ENCODE measurements at places on chromosomes 4 and X. TPM values are rescaled to one million over a fixed set of nuclear protein-coding genes. Genes with fewer than 3 reads are reported as not detected.
A peak's percentile ranks its signal among the peaks of the same experiment; 100 is the strongest.

DNA sequence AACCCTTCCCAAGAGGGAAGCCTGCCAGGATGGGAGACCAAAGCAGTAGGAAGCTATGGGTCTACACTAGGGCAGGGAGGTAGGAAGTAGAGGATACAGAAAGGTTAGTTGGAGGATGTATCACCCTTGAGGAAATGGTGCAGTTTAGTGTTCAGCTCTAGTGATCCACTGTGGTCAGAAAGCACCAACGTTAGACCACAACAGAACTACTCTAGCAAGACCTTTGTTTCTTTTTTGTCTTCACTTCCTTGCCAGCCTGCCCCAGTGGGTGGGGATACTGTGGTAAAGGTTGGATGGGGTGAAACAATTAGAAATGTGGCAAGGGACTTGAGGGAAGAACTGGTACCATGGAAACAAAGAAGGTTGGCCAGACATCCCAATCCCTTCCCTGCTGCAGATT lies 83.3 kb downstream of the DDIT4L start:
- no peak for DNase-seq

DNA sequence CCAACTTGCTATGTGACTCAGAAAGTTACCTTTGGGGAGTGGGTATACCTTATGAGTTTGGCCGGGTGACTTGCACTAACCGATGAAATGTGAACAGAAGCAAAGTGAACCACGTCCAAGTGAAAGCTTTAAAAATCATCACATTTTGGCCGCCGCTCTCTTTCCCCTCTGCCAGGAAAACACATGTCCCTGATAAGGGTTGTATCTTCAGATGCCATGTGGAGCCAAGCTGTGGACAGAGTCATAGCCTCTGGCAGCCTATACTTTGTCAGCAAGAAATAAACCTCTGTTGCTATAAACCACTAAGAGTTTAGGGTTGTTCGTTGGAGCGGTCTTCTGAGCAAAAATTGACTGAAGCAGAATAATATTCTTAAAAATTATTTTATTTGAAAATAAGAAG lies 92.3 kb downstream of the PRDM5 start:
- DNase-seq, result peak; percentile 21

Gene CT83
- total RNA-seq, result not detected

- no peak for DNase-seq
These were observed 177.7 kb downstream of the ZNF674 start for GRCh38 chrX:46367491-46367890.

DNA sequence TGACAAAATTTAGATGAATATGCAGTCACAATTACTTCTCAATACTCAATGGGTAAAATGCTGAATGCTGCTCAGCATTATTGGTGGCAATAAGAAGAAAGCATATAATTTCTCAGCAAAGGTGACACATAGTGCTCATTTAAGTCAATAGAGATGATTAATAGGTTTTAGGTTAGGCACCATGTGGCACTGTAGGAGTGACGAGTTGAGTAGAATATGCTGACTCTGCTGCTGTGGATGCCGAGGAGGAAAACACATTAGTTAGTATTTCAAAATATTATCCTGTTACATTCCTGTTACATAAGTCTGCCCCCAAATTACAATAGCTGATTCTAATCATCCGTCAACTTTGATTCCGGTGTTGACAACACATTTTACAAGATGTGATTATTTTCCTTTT lies 13.7 kb upstream of the CXCL5 start:
- DNase-seq, result no peak

Gene SLC10A4
- total RNA-seq, result not detected

GRCh38 chr4:13088726-13089658 lies 395.1 kb downstream of the RAB28 start:
- DNase-seq, result no peak

GRCh38 chrX:13985697-13986435 lies 43.8 kb downstream of the GEMIN8 start:
- no peak for DNase-seq

DNA sequence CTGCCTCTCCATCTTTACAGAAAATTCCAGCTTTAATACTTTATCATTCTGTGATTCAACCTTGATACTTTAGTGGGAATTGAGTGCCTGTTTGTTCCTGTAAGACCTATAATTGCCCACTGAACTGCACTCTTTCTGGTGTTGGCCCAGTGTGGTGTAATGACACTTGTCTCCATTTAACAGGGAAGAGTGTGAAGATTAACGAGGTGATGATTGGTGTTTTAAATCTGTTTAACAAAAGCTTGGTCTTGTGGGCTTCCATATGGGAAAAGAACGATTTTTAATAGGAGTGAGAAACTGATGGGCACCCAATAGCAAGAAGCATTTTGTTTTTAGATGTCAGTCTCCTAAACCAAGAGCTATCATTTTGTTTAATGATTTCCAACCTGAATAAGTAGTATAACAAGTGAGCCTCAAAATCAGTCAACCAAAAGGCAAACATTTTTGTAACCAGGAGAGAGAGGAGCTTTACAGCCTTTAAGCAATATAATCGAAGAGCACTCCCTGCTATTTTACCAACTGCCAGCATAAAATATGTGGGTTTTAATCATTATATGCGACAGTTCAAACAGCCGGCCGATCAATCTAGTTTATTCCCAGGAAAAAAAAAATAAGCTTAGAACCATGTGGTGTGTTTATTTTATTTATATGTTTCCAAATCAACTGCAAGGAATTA lies 50.2 kb downstream of the SUPT20HL1 start:
- no peak for DNase-seq

Gene MAGEB1
- total RNA-seq, result not detected

DNA sequence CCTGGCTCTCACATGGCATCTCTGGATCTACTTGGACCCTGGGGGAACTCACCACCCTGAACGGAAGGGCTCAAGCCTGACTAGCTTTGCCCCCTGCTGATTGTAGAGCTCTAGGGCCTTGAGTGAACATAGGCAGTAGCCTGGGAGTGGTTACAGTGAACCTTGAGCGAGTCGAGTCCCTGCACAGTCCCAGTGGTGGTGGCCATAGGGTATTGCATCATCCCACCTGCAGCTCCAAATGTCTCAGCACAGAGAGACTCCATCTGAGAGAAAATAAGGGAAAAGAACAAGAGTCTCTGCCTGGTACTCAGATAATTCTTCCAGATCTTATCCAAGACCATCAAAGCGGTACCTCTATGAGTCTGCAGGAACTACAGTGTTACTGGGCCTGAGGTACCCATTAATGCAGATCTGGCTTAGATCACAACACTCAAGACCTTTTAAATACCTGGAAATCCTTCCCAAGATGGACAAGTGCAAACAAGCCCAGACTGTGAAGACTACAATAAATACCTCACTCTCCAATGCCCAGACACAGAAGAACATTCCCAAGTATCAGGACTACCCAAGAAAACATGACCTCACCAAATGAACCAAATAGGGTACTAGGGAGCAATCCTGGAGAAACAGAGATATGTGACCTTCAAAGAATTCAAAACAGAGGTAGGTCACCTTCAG lies 167.5 kb upstream of the TET2 start:
- DNase-seq, result no peak

GRCh38 chr4:3406431-3406830 lies 35.3 kb upstream of the HGFAC start:
- DNase-seq, result no peak

Gene OTUD6A
- total RNA-seq, result not detected

GRCh38 chr4:114603497-114603896 lies 4.9 kb downstream of the UGT8 start:
- no peak for DNase-seq

DNA sequence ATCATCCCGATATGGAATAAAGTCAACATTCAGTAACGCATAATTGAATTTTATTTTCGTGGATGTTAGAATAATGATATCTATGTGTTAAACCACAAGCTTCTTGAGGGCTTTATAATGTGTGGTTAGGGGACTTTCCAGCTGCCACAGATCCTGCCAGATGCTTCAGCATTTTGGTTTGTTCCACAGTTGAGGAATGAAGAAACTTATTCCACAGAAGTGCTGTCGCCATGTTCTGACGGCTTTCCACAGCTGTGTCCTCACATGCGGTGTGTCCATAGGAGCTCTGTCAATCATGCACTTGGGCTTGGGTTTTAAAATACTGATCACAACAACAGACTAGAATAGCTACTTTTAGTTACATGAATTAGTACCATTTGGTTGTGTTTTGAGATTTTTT lies 411.9 kb downstream of the TRIML1 start:
- peak; percentile 9 for DNase-seq

Gene CABS1
- not detected for total RNA-seq

GRCh38 chr4:54065282-54066087 lies 1.1 kb upstream of the CHIC2 start:
- no peak for DNase-seq

DNA sequence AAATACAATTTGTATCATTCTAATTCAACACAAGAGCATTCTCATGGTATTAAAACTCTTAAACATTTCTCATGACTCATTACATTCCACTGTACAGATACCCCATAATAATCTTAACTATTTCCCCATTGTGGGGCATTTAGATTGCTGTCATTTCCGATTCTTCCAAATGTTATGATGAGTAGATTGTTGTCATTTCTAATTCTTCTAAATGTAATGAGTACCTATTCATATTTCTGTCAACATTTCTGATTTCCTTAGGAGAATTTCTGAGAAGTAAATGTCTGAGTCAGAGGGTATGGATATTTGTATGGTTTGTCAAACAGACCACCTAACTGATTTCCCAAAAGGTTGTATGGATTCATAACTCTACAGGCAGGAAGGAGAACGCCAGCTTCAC lies 8.3 kb downstream of the S100G start:
- peak; percentile 80 for DNase-seq

GRCh38 chr4:176359590-176359989 lies 39.8 kb downstream of the SPCS3 start:
- DNase-seq, result peak; percentile 79

Gene LRRC66
- total RNA-seq, result 0.18 TPM

DNA sequence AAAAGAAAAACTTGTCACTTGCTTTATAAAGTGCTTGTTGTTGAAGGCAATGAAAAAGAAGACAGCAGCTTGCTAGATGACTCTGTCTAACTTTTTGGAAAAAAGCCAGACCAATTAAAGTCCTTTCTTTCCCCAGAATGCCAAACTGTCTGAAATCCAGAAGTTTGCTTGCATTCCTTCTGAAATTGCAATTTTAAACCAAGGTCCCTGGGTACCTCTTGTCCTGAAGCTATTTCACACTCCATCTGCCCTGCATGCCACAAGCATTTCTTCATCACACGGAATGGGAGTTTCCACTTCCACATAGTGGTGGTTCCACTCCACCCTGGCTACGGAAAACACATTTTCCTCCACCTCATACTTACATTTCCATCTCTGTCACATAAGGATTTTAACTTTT lies 101.0 kb downstream of the PAPSS1 start:
- peak; percentile 76 for DNase-seq

- DNase-seq, result peak; percentile 72
These were observed 85.6 kb downstream of the MANBA start for GRCh38 chr4:102675141-102675540.

GRCh38 chr4:37400241-37400881 lies 155.8 kb downstream of the NWD2 start:
- no peak for DNase-seq

Gene BGN
- 11.3 TPM for total RNA-seq

- DNase-seq, result no peak
These were observed 33.4 kb downstream of the SEPTIN6 start for GRCh38 chrX:119659522-119659921.

All from IMR-90 (cell line).